ENCODE measurements at places on chromosomes 3 and 15.

- DNase-seq: no peak
These were observed 530.6 kb upstream of the IL12A start for GRCh38 chr3:159458010-159458409.

- no peak for DNase-seq
These were observed 6.2 kb upstream of the ISLR2 start for GRCh38 chr15:74124196-74124595.

DNA sequence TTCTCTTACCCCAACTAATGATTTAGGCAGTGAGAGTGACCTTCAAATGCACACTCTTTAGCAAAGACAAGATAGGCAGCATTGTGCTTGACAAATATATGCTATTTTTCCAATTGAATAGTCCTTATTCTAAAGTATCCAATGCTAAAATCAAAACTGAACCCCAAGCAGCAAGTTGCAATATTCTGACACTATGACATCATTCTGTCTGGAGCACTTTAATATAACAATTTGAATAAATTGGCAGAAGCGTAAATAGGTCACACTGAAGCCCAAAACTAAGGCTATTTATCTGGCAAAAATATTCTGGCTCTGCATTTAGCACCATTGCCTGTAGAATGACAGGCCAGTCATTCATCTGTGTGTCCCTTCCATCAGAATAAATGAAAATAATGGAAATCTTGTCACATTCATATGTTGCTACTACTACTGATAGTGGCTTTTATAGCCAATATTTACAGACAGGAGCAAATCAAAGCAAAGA is 2.9 kb downstream of the CBLB start:
- no peak for DNase-seq

DNA sequence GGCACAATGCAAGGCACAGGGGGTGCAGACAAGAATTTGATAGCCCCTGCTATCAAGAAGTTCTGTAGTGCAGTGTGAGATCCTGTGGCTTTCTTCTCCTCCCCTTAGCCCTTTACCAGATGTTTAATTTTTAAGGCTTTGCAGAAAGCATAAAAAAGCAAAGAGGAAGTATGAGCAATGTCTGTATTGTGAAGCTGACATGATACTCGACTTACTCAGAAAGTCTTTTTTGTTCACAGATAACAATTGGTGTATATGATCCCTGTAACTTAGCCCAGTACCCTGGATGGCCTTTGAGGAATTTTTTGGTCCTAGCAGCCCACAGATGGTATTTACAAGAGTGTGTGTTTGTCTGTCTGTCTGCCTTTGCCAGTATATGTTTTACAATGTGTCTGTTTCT is 58.9 kb downstream of the ATG7 start:
- DNase-seq: no peak

GRCh38 chr15:49370782-49371181 is 52.3 kb upstream of the FGF7 start:
- no peak for DNase-seq

GRCh38 chr3:39025222-39025970 is 26.3 kb downstream of the SCN11A start:
- DNase-seq: no peak

DNA sequence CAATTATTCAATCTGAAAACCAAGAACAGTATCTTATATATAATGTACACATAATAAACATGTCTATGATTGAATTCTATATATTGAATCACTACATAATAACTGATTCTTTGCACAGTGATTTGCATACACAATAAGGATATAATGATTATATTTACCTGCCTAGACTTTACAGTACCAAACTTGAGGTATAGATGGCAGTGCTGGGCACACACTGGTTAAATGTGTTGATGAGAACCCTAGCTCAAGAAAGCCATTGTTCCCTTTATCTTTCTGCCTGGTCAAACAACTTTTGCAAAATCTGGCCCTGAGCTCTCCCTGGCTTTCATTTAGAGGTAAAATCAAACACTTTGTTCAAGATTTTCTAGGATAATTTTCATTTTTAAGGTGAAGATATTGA is 697.7 kb downstream of the TUSC7 start:
- DNase-seq: no peak

GRCh38 chr3:66140743-66141372 is 79.9 kb upstream of the SLC25A26 start:
- DNase-seq: no peak

DNA sequence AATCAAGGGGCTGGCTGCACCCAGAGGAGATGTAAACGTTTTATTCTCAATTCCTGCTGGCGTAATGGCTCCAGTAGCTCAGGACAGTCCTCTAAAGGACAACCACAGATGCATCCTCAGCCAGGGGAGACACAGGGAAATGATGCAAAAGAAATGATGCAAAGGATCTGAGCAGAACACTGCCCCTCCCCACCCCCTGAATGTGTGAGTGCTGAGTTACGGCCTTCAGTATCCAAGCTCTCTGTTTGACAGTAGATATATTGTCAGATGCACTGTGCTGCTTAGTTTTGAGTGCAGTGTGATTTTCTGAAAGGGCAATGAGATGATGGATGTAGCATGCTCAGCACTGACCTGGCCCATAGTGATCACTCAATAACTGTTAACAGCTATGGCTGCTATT is 41.4 kb upstream of the CTDSPL start:
- no peak for DNase-seq

DNA sequence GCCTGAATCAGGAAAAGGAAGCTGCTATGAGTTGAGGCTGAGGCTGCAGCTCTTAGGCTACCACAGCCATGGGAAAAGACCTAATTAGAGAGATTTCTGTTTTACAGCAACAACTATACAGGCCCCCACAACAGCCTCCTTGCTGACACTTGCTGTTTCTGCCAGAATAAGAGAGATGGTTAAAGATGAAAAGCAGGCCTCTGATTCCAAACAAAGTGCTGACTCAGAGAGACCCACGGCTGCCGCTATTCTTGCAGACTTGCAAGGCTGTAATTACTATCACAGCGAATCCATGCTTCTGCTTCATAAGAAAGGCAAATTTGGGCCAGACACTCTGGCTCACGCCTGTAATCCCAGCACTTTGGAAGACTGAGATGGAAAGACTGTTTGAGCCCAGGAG is 41.8 kb downstream of the MCF2L2 start:
- DNase-seq: no peak

GRCh38 chr3:159667261-159667660 is 321.4 kb upstream of the IL12A start:
- DNase-seq: no peak

DNA sequence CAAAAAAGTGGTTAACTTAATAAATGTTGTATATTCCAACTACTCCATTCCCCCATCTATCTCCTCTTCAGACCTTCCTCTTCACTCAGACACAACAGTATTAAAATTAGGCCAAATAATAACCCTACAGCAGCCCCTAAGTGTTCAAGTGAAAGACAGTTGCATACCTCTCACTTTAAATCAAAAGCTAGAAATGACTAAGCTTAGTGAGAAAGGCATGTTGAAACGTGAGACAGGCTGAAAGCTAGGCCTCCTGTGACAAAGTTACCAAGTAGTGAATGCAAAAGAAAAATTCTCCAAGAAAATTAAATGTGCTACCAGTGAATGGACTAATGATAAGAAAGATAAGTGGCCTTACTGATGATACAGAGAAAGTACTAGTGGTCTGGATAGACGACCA is 71.7 kb downstream of the ANKRD28 start:
- DNase-seq: no peak

- DNase-seq: no peak
These were observed 7.8 kb upstream of the C3orf52 start for GRCh38 chr3:112078125-112079083.

DNA sequence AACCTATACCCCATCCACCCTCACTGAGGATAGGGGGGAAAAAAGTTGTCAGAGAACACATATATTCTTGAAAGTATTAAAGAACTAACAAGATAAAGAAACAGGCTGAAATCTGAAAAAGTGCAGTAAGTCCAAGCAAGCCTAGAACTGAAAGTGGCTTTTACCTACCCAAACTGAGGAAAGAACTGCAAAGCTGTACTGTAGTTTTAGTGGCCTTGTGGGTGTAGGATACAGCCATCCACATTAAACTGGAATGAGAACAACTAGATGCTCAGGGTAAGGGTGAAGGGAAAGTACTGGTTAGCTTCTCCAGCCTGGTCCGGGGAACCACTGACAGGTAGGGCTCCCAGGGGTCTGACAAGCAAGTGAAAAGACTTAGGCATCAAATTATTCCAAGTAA is 10.1 kb downstream of the UBP1 start:
- DNase-seq: no peak

GRCh38 chr3:180070925-180071324 is 34.2 kb upstream of the PEX5L start:
- no peak for DNase-seq

GRCh38 chr3:157120071-157120892 is 39.7 kb downstream of the CCNL1 start:
- no peak for DNase-seq

DNA sequence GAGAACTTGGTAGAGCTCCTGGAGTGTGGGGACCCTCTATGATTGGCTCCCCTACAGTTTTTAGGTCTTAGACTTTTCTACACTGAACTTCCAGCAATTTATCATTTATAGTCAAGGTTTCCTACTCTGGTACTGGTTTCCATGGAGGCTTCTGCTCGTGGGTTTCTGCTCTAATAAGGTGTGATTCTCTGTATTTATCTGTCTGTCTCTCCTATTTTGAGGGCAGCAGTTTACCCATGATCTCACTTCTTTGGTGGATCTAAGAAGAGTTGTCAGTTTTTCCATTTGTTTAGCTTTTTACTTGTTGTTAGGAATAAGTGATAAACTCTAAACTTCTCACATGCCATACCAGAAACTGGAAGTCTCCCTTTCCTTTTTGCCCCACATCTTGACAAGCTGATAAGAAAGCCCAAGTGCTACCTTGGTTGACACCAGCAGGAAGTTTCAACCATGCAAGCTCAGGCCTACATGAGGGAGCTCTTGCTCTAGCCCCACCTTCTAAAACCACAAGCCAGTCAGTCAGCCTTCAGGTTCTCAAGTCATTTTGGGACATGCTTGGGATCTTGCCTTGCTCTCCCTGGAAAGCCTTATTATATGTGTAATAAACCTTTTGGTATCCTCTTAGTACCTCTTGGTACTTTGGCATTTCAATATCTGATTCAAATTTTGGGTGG is 10.0 kb downstream of the TIMMDC1 start:
- no peak for DNase-seq

GRCh38 chr3:61226166-61226686 is 25.0 kb downstream of the FHIT start:
- no peak for DNase-seq

DNA sequence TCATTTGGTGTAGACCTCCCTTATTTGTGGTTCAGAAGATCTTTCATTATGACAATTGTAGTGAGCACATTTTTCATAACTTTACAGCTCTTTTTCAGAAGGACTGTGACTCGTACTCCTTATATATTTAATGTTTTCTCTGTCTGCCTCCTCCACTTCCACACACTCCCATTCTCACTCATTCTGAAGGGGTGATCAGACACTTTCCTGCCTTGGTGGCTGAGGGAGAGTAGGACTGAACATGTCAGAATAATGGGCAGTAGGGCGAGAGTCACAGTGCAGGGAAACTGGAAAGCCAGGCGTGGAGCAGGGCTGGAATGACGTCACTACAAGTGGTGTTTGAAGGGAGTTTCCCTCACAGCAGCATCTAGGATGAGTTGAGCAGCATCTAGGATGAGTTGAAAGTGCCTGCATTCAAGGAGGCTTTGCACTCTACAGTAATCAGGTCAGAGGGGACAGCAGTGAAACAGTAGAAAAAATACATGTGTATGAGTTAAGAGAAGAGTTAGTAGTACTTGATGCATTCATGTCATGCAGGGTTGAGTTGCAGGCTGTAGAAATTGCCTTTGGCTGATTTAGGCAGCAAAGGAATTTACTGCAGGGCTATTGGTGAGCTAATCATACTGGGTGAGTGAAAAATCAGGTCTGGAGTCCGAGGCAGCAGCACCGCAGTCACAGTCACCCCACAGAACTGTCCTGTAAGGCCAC is 36.3 kb upstream of the FBXL22 start:
- peak; percentile 76 for DNase-seq

GRCh38 chr3:71311661-71312046 is 271.9 kb downstream of the FOXP1 start:
- no peak for DNase-seq

DNA sequence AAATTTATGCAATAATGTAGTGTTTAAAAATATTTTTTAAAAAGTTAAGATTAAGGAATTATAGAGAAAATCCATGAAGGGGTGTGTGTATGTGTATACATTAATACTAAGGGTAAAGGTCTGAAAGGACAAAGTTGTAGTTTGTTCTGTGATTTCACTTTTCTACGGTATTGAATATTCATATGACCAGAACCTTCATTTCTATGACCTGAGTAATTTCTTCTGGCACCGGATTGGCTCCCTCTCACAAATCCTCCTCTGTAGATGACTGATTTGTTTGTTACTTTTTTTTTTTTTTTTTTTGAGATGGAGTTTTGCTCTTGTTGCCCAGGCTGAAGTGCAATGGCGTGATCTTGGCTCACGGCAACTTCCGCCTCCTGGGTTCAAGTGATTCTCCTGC is 20.9 kb downstream of the GMPS start:
- DNase-seq: no peak

GRCh38 chr15:31489801-31490646 is 163.4 kb downstream of the KLF13 start:
- DNase-seq: peak; percentile 74

- no peak for DNase-seq
These were observed 80.2 kb downstream of the DPH6 start for GRCh38 chr15:35465783-35466182.

- DNase-seq: no peak
These were observed 451 bp downstream of the CCR5AS start for GRCh38 chr3:46406443-46406787.

DNA sequence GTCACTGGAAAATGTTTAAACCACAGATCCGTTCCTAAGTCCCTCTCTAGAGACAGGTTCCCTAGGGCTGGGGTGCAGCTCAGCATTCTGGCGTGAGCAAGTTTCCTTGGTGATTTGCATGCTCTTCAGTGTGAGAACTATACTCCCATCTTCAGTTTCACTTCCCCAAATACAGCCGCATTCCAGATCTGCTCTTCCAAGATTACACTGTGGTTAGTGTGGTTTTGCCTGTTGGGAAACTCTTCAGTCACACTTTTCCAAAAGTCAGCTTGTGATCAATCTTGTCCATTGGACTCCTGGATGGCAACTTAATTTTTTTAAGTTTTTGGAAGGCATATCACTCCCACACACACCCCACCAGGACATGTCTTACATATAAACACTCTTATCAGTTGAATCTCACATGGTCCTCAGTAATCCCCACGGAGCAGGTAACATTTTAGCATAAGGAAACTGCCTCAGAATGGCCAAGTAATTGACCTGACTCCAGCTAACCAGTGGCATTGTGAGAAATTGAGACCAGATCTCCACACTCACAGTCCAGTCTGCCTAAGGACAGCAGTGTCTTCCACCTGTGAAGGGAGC is 33.5 kb upstream of the PTPN23 start:
- DNase-seq: no peak

DNA sequence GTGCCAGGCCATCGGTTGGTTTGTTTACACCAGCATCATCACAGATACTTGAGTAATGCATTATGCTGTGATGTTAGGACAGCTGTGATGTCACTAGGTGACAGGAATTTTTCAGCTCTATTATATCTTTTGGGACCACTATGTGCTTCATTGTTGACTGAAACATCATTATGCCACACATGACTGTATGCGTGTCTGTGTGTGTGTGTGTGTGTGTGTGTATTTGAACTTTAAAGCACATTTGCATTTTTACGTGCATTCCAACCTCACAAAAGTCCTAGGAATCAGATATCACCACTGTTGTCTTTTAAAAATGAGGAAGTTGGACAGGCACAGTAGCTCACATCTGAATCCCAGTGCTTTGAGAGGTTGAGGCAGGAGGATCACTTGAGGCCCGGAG is 223.0 kb downstream of the TBL1XR1 start:
- no peak for DNase-seq

All from activated effector memory CD4-positive, alpha-beta T cell treated with anti-CD3 and anti-CD28 coated beads, Interleukin-2, amount 50 U/mL, for 16 hours (primary cell).